Breast epithelium (tissue), 4 donors: ENCODE measurements at places on chromosomes 1 and 21. TPM values are rescaled to one million over a fixed set of nuclear protein-coding genes. Genes with fewer than 3 reads are reported as not detected.

DNA sequence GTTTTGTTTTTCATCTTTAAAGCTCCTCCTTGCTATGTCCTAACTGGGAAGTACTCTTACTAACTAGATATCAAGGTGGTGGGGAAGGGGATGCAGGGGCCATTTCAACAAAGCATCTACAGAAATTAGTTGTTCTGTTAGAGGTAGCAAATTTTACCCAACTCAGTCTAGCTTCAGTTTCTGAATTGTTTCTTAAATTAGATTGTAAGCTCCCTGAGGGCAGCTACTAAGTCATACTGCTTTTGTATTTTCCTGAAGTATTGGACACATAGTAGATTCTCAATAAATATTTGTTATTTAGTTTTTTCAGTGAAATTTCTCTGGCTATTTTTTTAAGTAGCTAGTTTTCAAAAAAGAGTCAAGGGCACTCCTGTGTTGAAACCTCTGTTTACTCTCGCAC lies 1.8 kb downstream of the UBAP2L start:
- DNase-seq, result no peak

- no peak for DNase-seq
Measured at GRCh38 chr1:199163267-199163666, 524.4 kb downstream of the PTPRC start.

DNA sequence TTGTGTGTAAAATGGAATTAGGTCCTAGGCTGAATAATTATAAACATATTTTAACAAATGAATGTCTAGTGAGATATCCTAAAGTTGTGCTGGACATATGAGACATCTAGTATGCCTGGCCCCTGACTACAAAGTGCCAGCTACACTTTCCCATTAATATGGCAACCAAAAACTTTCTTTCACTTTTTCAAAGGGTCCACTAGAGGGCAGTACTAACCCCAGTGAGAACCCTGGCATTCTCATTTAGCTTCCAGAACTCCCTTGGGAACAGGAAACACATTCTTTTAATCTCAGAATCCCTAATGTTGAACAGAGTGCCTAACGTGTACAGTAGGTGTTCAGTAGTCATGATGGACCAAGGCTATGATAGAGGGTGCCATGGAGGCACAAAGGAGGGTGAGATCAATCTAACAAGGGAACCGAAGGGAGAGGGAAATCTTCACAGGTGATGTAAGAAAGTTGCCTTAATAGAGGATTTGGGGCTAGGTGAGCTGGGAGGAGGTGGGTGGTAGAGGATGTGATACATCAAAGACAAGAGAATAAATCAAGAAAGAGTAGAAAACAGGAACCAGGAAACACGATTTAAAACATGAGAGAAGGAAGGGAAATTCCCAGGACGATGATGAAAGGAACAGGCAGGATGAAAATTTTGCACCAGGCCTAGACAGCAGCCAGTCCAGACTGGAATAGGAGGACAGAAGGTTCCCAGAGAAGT lies 41.6 kb downstream of the NSL1 start:
- no peak for DNase-seq

DNA sequence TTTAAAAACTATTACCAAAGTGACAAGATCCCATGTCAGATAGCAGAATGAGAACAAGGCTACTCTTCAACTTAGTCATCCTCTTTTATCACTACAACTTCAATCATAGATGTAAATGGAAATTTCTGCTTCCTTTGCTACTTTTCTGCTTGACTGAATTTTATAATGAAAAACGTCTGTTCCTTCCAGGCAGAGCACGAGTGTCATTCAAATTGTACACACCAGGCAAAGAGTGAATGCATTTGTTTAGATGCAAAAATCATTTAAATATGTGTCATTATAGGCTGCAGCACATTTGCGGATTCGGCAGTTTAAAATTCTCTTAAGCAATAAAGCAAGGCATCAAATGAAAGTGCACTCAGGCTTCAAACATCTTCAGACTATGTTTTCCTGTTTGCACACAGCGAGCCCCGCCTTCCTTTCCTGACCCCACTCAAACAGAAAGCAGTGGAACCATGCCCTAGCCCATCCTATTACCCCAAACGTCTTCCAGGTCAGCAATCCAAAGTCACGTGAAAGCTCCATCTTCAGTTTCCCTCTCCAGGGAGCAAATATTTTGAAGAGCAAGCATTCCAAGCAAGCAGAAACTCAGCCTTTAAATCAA lies 99.6 kb downstream of the APP start:
- no peak for DNase-seq

Gene LCA5L
- 4.2 TPM for total RNA-seq

Gene TSPEAR
- not detected for total RNA-seq

- no peak for DNase-seq
Measured at GRCh38 chr1:201537891-201538611, 876 bp upstream of the NAV1 start.

GRCh38 chr21:44571296-44571695 lies 2.2 kb upstream of the KRTAP10-4 start:
- no peak for DNase-seq

DNA sequence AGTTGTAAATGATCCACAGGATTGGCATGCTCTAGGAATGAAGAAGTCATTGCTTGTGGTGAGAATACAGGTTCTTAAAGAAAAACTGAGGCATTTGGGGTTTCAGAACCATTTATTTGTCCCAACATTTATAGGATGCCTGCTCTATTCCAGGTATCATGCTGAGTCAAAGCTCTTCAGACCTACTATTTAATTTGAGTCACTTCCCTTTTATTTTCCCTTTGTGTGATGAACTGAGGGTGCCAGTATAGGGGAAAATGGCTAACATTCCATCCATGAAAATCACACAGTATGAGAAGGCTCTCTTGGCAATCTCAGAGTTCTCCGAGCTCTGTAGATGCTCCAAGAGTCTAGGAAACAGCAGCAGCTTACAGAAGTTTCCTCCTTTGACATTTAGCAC lies 110.4 kb downstream of the RNF220 start:
- no peak for DNase-seq

- DNase-seq, result no peak
Measured at GRCh38 chr1:201970334-201971159, 11.9 kb upstream of the RNPEP start.

Gene KIAA0040
- 160 TPM for total RNA-seq

GRCh38 chr1:27787895-27788294 lies 14.9 kb downstream of the STX12 start:
- no peak for DNase-seq

GRCh38 chr1:203586496-203587081 lies 40.0 kb upstream of the ATP2B4 start:
- DNase-seq, result no peak

DNA sequence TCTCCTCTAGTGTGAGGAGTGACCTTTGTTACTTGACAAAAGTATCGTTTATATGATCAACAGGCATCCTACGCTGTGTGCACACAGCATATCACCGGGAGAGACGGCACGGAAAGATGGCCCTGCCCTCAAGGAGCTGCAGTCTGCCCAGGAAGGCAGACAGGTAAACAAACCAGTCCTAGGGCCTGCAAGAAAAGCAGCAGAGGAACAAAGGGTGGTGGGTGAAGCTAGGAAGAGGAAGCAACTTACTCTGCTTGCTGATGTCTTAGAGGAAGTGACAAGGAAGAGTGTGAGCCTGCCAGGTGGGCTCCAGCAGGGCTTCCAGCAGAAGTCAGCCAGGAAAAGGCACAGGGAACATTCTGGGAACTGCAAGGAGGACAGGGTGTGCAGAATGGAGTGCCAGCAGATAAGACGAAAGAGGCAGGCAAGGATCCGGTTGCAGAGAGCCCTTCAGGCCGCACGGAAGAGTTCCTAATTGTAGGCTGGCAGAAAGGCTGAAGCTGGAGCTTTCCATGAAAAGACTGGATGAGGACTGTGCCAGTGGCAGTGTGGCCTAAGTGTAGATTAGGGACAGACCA lies 106.7 kb downstream of the SLC45A1 start:
- DNase-seq, result peak; percentile 65

DNA sequence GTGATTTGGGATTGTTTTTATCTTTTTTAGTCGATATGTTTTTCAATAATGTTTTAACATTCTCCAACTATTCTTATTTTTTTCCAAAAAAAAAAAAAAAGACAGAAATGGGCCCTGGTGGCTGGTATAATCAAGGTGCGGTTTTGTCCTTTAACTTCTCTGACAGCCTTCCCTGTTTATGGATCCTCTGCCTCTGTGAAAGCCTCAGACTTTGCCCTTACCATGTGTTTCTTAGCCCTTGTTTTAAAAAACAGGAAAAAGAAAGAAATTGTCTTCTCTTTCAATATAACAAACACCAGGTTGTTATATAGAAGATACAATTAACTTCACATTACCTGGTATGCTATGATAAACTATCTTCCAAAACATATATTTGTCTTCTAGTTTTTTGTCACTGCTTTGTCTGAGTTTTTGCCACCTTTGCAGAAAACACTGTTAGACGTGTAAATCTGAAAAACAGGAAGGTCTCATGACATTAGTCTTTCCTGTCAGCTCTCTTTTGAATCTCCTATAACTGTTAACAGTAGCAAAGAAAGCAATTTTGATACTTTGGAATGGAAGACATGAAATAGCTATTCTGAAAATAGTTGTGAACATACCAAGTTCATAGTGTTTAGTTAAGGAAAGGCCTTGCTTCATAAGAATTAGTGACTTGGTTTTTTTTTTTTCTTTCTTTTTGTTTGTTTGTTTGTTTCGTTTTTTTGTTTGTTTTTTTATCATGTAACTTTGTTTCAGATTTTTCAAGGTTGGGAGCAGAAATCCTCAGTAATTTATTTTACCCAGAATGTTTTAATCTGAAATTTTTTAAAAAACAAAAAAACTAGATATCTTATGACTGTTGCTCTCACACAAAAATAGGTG lies 31.7 kb upstream of the CACYBP start:
- DNase-seq, result no peak

DNA sequence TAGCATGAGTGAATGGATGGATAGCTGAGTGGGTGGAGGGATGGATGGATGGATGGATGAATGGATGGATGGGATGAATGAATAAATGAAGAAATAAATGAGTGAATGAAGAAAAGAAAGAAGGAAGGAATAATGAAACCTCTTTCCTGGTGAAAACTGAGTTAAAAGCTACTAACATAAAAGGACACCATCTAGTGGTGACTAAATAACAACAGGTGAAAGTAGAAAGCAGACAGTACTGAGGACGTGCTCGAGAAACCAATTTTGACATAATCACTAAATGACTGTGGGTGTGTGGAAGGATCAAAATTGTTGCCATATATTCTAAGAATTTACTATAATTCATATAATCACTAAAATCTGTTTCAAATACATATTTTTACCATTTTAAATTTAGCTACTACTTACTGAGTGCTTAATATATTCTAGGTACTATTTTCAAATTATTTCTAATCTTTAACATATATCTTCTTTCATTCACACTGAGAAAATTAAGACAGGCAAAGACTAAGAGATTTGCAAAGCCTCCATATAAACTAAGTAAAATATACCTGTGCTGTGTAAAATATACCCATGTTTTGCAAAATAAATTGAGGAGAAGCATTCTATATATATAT lies 522.9 kb downstream of the LRRIQ3 start:
- DNase-seq, result no peak

GRCh38 chr1:199857516-199857915 lies 170.0 kb upstream of the NR5A2 start:
- no peak for DNase-seq

- no peak for DNase-seq
Measured at GRCh38 chr1:223717695-223718363, 5.5 kb downstream of the CAPN2 start.
